ENCODE measurements at places on chromosomes 5 and 9.

DNA sequence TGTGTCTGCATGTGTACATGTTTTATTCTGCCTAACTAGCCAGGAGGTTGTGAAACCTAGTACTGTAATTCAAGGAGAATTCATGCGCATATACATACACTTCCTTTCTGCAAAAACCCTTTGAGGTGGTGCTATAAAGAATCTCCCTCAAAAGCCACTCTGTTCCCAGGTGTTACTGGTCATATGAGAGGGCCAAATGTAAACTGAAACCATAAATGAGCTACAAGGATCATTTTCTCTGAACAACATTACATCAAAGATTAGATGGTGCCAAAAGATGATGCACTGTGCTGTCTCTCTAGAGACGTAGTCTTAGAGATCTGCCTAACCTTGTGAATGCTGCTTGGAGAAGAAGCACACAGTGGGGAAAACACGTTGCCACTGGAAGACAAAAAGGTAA, 15.7 kb downstream of the NREP start:
- DNase-seq = no peak

- no peak for DNase-seq
Observed at GRCh38 chr5:80738466-80738865, 83.7 kb upstream of the DHFR start.

- no peak for DNase-seq
Observed at GRCh38 chr5:96427824-96428223, 5.2 kb downstream of the PCSK1 start.

DNA sequence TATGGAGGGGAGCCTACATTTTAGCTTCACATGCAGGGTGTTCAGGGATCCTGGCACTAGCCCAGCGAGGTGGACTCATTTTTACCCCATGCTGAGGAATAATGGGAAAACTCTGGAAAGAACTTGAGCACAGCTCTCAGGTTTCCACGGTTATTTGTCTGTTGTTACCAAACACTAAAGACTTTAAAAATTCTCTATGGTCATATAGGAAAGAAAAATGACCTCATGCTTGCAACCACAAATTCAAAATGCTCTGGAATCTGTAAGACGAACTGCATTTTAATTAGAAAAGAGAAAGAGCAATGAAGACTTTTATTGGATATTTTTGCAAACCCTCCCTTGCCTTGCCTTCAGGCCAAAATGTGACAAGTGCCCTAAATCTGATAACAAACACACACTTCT, 606.9 kb downstream of the EBF1 start:
- no peak for DNase-seq

- no peak for DNase-seq
Observed at GRCh38 chr5:177442066-177442826, 4.4 kb upstream of the PRR7 start.

GRCh38 chr5:169742771-169743296, 105.8 kb downstream of the DOCK2 start:
- DNase-seq = no peak

GRCh38 chr5:133250527-133250926, 198.7 kb downstream of the HSPA4 start:
- no peak for DNase-seq

DNA sequence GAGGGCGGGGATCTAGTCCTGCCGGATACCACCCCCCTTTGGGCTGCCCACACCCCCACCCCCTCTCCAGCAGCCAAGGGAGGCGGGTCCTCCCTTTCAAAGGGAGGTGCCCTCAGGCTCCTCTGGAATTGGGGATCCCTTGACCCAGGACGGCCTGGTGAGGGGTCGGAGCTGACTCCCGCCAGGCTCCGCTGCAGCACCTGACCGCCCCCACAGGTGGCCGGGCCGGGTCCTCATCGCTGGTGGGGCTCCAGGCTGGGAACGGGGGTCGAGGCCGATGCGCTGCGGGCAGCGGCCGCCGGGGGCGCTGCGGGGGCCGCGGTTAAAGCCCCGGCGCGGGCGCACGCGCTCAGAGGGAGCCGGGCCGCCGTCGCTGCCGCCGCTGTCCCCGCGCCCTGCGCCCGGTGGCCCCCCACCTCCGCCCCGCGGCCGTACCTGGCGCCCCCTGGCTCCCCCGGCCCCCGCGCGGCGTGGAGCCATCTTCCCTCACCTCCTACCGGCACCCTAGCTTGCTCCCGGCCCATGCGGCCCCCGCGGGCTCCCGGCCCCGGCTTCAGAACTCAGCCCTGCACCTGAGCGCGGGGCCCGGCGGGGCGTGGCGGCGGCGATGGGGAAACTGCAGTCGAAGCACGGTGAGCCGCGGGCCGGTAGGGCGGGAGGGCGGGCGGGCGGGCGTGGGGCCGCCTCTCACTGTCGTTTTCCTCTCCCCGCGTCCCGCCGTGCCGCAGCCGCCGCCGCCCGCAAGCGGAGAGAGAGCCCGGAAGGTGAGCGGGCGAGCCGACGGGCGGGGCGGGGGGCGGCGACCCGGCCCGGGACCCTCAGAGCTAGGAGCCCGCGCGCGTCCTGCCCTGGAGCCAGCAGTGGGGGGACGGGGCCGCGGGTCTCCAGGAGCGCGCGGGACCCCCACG, at the start of gene NKD2:
TSS of gene NKD2 (plus strand) at position 352 of the 908 bp plus-strand sequence. CDS start at position 608, 256 bp downstream.
- no peak for DNase-seq

Data from renal cortex interstitium (tissue), 15 donors.